ENCODE measurements at places on chromosomes 11 and 22.

DNA sequence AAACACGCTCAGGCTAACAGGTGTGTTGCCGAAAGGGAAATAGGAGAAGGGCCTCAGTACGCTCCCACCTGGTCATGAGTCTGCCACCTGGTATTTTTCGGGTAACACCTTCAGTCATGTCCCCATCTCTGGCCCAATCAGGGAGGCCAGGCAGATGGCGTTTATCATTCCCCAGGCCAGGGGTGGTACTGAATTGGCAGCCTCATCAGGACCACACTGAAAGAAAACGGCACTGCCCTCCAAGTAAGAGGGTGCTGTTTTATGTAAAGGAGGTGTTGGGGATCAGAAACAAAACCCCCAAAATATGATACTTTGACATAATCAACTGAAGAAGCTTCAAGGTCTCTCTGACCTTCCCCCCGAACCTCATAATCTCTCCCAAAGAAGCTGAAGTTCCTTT, 58.9 kb downstream of the RCN1 start:
- no peak for DNase-seq

- no peak for DNase-seq
These were observed at the start of gene OR4C16 for GRCh38 chr11:55571828-55572227. Gene OR4C16, plus strand, starts transcription at chr11:55572128. Its CDS starts 0 bp downstream, at chr11:55572128.

DNA sequence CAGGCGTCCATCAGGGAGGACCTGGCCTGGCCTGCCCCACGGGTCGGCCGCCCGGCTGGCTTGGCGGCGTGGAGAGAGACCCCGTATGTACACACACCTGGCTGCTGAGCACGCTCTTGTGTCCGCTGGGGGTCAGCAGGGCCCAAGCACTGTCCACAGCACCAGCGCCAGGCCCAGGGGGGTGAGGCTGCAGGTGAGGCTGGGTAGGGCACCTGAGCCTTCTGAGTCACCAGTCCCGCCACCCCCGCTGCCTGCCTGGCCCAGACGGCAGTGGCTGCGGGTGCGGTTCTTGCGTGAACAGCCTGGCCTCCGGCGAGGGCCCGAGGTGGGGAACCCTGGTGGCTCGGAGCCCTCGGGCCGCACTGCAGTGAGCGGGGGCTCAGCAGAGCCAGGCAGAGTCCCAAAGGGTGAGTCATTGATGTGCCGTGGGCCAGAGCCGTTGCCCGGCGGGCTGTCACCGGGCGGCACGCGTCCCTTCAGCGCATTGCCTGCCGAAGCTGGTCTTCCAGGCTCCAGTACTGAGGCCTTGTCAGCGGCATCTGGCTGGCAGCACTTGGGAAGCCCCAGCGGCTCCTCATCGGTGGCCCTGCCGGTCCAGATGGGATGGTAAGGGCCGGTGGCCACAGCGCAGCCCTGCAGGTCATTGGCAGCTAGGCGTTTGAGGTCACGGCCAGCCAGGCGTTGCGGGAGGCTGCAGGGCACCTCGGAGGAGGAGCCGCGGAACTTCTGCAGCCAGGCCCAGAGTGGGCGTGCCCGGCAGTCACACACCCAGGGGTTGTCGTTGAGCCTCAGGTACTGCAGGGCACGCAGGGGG, 26.3 kb downstream of the RTN4R start:
- DNase-seq: no peak

DNA sequence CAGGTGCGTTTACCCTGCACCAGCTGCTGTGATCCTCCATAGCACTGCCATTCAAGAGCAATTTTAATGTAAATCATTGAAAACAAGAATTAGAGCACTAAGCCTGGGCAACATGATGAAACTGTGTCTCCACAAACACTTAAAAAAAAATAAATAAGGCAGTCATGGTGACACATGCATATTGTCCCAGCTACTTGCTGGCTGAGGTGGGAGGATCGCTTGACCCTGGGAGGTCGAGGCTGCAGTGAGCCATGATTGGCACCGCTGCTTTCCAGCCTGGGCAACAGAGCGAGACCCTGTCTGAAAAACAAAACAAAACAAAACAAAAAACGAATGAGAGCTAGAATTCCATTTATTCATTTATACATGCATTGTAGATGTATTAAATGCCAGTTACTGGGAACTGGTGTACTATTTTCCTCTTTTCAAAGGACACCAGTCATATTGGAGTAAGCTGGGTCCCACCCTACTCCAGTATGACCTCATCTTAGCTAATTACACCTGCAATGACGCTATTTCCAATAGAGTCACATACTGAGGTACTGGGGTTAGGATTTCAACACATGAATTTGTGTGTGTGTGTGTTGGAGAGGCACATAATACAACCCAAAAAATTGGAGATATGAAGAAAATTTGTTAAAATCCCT, 101.9 kb downstream of the MICAL2 start:
- DNase-seq: no peak

Data from GM23338 (cell line).